Stimulated activated CD8-positive, alpha-beta memory T cell treated with anti-CD3 and anti-CD28 coated beads, Interleukin-4, amount 100 ng/mL, for 1 hour (primary cell): ENCODE measurements at places on chromosomes 11 and 22.

DNA sequence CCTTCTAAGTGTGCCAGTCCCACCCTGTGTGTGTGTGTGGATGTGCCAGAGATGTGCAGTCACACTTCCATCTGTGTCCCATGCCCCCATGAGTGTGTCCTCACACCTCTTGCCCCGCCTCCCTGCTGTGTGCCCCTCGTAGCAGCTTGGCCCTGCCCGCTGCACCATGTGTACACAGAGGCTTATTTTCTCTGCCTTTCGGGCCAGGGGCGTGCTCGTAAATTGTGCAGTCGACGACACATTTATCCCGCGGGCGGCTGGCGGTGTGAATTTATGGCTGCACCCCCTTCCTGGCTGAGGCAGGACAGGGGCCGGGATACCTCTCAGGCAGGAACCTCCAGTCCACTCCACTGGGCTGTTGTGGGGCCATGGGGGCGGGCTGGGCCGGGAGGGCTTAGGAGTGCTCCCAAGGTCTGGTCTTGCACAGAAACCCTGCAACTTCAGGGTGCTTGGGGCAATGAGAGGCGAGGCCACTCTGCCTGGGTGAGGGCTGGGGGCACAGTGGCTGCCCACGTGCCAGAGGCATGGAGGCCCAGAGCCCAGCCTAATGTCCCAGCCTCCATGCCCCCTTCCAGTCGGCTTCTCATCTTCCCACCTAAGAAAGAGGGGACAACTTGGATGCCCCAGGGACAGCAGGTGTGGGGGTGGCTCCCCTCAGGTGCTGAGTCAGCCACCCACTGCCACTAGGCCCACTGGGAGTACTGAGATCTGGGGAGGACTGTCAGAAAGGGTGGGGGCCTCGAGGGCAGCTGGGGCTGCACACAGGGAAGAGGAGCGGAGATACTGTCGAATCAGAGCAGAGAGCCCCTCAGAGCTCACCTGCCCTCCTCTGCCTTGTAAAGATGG, 12.5 kb downstream of the GP1BB start:
- DNase-seq = no peak

DNA sequence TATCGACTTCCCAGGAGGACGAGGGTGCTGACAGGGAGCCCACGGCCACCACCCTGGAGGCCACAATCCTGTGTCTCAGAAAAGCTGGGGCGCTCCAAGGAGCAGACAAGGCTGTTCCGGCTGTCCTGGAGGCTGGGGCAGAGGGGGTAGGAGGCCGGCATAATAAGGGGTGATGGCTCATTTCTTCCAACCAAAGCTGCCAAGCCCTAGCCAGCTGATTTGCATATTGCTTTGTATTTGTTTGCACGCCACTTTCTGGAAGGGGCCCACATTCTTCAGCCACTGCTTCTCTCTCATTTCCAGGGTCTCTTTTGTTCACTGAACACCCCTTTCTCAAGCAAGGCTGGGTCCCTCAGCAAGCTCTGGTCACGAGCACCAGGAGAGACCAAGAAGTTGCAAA, 4.7 kb downstream of the PDE2A start:
- no peak for DNase-seq

- no peak for DNase-seq
Measured at GRCh38 chr11:45104790-45105084, 41.7 kb upstream of the PRDM11 start.

DNA sequence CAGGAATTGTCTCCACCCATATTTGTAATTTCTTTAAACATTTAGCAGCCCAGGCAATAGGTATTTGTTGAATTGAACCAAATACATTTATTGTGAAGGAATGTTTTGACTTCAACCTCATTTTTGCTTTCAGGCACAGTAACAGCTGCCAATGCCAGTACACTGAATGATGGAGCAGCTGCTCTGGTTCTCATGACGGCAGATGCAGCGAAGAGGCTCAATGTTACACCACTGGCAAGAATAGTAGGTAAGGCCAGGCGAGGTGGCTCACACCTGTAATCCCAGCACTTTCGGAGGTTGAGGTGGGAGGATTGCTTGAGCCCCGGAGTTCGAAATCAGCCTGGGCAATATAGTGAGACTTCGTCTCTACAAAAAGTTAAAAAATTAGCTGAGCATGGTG, 20.9 kb downstream of the ACAT1 start:
- DNase-seq = no peak

- no peak for DNase-seq
Measured at GRCh38 chr11:11521306-11522002, 100.4 kb downstream of the GALNT18 start.

- no peak for DNase-seq
Measured at GRCh38 chr11:110908401-110909105, 196.3 kb upstream of the ARHGAP20 start.

DNA sequence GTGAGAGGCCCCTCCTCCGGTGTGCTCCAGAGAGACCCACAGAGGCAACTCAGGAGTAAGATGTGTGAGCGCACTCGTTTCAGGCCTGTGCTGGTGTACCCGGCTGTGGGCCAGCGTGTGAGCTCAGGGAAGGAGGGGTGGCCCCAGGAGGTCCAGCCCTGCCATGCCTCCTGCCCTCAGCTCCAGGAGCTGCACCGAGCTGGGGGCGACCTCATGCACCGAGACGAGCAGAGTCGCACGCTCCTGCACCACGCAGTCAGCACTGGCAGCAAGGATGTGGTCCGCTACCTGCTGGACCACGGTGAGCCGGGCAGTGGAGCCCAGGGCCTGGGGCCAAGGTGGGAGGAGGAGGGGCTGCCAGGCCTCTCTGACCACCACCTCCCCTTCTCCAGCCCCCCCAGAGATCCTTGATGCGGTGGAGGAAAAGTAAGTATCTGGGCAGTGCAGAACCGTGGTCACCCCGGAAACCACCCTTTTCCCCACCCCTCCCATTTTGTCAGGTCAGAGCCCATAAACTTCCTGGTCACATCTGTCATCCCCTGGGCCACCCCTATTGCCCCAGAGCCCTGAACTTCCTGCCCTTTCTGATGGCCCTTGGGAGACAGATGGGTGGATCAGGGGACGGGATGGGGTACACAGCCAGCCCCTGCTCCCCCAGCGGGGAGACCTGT, 2.5 kb upstream of the MDK start:
- no peak for DNase-seq

- no peak for DNase-seq
Measured at GRCh38 chr11:93732237-93732892, 8.9 kb downstream of the TAF1D start.

DNA sequence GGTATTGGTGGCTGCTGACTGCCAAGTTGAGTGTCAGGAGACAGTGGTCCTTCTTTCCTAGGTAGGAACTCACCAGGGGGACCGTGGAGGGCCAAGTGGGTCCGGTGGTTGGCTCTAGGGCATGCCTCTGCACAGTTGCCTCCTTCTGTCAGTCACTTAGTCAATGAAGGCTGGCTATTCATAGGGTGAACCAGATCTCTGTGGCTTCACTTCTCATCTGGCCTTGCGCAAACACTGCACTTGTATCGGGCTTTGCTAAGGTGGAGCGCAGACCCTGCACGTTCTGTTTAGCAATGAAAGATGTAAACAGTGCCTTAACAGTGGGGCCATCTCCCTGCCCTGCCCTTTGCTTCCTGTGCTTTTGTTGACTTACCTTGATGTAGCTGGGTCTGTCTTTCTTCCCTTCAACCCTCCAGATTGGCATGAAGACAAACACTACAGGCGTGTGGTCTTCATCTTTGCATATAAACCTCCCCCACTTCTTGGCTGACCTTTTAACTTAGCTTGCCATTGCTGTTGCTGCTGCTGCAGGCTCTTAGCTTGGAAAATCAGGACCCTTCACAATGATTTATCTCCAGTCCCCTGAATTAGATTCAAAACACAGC, 6.7 kb upstream of the SORL1-AS1 start:
- DNase-seq = no peak

GRCh38 chr22:41468381-41469217, at the start of the genes ACO2 and PHF5A:
ACO2 (plus strand) TSS chr22:41469117; CDS start chr22:41469147, 30 bp downstream.
PHF5A (minus strand) TSS chr22:41468692; CDS start chr22:41468653, 39 bp downstream.
- peak; percentile 97 for DNase-seq

GRCh38 chr11:42598341-42598740, 713.5 kb upstream of the API5 start:
- DNase-seq = no peak

- DNase-seq = no peak
Measured at GRCh38 chr11:75873417-75874221, 58.6 kb downstream of the UVRAG start.

DNA sequence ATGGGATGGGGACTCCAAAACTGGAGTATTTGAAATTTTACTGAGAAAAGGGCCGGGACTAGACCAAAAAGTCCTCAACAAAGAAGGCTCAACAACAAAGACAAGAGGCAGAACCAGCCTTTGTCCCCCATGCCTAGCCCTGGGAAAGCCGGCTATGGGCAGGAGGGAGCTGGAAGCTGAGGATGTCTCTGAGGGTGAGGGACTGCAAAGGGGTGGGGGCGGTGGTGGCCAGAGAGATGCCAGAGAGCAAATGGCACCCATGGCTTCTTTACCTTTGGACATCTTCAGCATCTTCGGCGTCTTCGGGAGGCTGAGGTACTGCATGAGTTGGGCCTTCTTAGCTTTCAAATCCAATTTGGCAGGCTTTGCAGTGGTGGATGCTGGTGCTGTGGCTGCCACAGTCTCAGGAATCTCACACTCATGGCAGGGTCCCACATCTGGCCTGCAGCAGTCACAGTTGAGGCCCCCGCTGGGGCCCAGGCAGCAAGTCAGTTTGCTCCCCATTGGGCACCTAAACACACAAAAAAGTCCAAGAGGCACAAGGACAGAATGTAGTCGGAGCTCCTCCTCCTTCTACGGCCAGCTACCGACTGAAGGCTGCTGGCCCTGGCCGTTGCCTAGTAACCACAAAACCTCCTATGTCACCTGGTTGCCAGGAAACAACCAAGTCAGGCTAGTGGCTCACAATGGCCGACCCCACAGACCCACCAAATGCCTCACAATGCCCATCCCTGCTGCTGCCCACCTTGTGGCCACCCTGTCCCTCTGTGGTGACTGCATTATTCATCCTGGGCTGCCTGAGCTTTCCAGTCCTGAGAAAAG, at the start of gene C22orf42:
Gene C22orf42 (minus strand): TSS at position 592 of the 822 bp plus-strand sequence. CDS start 88 bp downstream, at position 504.
- no peak for DNase-seq

DNA sequence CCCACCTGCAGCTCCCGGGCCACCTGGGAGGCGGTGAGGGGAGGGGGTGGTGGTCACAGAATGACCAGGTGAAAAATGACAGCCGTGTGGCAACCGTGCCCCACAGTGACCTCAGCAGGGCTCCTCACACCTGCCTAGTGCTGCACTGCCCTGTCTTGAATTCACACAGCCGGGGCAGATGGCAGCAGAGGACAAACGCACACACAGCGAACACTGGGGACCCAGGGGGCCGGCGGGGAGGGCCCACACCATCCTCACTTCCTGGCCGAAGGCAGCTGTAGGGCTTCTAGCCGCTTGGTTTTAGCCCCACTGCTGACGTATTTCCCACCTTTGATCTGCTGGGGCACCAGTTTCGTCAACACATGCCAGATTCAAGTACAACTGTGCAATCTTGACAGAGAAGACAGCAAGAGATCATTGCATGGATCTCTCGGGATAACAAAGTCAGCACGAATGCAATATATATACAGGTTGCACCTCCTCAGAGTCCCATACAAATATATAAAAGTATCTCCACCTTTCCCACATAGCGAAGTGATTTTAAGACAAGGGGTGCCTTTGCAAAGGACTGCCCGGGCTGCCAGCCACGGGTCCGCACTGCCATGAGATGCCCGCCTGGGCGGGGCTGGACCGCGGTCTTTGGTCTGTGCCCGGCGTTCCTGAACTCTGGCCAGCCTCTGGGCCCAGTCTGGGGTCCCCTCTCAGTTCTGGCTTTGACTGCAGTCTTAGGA, 26.9 kb downstream of the TRMU start:
- DNase-seq = no peak

GRCh38 chr22:29887358-29887757, 4.4 kb downstream of the MTMR3 start:
- DNase-seq = no peak

DNA sequence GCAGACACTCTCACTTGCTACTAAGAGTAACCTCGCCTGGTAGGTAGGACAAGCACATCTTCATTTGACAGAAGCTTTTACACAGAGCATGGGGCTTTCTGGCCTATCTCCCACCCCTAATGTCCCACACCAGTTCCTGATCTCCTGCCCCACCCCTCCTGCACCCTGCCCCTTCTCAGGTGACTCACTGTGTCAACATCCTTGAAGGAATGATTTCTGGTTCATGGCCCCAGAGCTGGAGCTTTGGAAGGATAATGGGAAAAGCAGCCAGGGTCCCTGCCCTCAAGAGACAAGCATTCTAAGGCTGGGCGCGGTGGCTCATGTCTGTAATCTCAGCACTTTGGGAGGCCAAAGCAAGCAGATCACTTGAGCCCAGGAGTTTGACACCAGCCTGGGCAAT, 47.2 kb downstream of the LRFN4 start:
- DNase-seq = no peak

DNA sequence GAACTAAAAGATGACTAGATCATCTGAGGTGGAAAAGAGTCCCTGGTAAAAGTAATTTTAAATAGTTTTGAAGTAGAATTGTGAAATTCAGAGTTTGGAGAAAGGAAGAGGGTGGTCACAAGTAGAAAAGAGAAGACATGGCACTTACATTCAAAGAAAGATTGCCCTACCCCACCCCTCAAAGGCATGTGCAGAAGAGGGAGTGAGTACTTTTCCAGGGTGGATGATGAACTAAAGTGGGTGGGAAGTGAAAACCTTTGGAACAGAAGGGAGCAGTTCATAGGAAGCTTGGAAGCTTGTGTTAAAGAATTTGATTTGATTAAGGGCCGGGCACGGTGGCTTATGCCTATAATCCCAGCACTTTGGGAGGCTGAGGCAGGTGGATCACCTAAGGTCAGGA, 23.6 kb downstream of the SREBF2 start:
- no peak for DNase-seq

GRCh38 chr11:69497221-69497787, 15.8 kb downstream of the LINC01488 start:
- no peak for DNase-seq

DNA sequence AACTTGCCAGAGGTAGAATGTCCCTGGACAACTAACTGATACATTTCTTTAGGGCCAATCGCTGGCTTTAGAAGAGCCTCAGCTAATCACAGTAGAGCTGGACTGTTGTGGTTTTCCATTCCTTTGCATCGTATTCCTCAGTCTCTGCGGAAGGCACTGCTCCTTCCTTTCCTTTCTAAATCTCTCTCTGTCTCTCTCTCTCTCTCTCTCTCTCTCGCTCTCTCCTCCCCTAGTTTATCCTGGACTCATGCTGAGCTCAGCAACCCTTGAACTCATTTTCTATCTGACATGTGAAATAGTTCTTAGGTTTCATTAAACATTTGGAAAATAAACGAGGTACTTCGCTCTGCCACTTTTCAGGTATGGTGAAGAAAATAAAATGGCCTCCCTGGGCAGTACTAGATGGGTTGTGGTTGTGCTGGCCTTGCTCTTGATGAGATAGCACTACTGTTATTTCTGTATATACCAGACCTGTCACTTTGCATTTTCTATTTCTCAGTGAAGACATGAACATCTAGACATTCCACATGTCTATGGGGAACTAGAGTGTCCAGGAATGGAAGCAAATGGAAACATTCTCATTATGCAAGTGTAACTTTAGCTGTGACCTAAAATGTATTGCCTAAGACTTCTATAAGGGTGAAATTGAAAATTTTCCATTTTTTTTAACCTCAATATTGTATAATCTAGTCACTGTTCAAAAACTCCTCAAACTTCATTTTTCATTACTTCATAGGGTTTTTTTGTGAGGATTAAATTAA, 12.0 kb upstream of the SESN3 start:
- DNase-seq = no peak

- DNase-seq = no peak
Measured at GRCh38 chr11:135069890-135070289, 657.8 kb upstream of the B3GAT1 start.
